ENCODE measurements at places on chromosomes 2 and 18. TPM values are rescaled to one million over a fixed set of nuclear protein-coding genes. Genes with fewer than 3 reads are reported as not detected.

Gene SNED1
- 0.11 TPM for total RNA-seq

DNA sequence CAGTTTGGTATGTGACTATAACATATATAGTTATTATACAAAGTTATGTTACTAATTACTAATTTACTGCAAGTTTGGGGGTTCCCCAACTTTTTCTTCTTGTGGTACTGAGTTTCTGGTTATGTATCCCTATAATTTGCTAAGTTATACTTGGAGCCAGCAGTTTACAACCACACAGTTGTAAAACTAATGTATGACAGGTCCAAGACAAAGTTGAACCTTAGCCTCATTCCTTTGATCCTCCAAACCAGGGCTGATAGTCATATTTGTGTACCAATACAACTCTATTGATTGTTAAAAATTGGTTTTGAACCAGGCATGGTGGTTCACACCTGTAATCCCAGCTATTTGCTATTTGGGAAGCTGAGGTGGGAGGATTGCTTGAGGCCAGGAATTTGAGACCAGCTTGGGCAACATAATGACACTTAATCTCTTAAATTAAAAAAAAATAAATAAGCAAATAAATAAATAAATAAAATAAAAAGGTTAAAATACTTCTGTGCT lies 24.3 kb downstream of the RELCH start:
- no peak for DNase-seq

DNA sequence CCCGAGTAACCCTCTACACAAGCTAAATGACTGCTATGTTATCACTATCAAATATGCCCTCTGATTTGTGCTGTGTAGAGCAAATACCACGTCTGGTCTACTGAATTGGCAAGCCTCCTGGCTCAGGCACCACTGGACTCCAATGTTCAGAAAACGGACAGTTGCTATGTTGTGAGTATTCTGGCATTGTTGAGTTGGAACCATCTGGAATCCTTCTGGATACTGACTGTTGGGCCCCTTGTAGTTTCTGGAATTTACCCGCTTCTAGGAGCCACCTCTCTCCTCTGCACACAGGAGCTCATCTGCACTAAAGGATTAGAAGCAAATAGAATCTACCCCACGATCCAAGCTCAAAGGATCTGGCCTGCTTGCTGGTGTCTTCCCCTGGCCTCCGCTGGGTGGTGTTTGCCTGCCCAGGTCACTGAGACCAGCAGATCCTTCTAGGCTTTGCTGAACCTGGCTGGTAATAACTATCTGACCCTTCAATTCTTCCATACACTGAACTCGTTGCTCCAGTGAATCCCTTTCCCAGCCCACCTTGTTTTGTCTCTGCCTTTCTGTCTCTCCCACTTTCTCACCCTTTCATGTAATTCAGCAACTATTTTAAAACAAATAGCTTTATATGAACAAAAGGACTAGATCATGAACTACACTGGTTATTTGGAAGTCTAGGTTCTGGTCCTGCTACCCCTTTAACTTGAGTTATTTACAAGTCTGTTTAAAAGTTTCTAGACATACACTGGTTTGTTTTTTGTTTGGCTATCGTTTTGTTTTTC lies 2.1 kb upstream of the HAAO start:
- DNase-seq: peak; percentile 77

DNA sequence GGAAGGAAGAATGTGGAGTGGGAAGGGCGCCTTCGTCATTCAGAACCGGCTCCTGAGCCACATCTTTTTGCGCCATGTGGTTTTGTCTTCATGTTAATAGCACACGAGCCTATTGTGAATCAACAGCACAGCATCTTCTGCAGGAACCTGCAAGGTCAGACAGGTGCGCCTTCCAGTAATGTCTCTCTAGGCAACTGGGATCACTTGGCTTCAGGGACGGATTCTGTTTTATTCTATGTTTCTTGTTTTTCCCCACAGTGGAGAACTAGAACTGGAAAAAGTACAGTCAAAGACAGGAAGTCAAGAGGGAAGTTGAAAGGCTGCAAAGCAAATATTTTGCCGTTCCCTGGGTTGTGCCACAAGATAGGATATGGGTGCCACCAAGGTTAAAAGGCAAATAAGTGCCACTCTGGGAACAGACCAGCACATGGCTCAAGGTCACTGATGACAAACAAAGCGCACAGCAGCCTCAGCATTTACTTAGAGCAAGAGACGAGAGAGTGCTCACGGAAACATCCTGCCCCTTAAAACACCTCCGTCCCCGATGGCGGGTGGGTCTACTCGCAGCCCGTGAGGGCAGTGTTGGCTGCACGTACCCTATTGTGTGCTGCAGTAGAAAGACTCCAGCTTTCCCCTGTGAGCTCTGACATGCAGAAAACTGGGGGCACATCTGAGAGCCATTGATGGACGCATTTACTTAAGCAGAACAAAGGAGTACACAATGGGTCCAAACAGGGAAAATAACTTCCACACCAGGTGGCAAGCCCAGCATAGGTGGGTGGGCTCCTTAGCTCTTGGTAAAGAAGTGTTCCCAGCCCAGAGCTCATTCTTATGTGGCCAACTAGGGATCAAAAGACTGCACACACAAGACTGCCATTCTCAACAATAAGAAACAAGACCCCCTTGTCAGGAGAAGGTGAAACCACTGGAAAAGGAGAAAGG lies 107.2 kb upstream of the PARD3B start:
- DNase-seq: no peak
